ENCODE measurements at places on chromosomes 5 and 9.

DNA sequence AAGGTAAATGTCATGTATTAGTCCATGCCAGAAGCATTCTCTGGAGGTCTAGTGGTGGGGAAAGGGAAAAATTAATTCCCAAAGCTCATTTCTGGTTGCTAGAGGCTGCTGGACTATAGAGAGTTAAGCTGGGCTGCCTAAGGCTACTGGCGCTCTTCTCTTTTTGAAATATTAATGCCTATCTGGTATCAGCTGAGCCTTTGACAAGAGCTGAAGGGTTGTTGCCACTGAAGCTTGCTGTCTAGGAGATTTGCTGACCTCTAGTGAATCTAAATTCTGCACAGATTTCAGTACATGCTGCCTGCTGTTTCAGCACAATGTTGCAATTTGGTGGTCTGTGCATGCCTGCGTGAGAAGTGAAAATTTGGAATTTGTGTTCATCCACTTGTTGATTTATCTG is 29.1 kb upstream of the PLCXD3 start:
- no peak for DNase-seq

GRCh38 chr5:141816598-141817399 is 61.4 kb downstream of the PCDH1 start:
- no peak for DNase-seq

GRCh38 chr5:141402553-141403243 is at the start of gene PCDHGA9:
Gene PCDHGA9, plus strand, starts transcription at chr5:141402778. Its CDS starts 175 bp downstream, at chr5:141402953.
- DNase-seq: no peak

- no peak for DNase-seq
These were observed 15.2 kb downstream of the MAML1 start for GRCh38 chr5:179747811-179748210.

DNA sequence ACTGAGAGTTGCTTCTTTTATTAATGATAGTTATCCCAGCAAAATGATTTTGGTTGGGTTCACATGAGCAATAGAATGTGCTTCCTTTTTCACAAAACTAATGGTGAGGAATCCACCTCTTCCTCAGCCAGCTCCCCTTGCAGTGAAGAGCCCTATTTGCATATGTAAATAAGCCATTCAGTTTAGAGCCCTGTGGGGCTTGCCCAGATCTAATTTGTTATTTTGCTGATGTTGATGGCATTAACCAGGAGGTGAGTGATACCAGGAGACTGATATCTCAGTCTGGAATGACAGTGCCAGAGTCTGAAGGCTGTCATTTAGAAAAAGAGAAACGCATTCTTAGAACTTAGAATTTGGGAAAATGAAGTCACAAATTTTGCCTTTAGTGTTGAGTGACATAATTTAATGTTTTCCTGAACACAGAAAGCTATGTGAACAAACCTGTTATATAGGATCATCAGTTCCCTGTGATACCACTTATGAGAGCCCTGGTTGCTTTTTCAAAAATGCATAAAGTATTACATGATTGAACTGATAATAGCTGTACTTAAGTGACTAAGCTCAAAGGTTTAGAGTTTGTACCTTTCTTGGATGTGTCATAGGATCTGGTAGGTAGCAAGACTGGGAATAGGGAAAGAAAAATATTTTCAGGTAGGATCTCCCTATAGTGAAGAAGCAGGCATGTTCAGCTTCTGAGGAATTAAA is 271.6 kb downstream of the MAST4 start:
- DNase-seq: no peak

DNA sequence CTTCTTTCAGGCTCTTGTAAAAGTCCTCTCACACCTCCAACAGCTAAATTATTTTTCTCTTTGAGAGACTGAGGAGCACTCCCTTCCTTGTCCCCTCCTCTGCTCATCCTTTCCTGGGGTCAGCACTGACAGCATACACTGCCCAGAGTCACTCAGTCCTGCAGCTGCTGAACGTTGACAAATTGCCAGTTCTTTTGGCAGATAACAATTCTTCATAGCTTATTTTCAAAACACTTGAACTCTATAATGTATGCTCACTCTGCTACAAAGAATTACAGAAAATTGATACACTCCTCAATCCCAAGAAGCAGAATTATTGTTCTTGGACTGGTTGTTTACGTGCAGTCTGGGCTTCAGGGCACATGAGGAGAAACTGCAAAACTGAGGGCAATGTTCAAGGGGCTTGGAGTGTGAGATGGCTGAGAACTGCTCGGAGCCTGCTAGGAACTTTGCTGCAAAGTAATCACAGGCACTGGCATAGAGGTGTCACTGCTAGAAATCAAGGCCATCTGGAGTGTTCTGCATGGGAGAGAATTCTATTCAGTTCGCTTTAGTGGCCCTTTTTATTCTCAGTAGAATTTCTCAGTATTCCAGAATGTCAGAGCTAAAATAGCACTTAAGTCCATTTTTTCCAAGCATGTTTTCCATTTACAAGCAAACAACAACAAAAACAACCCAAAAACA is 96.4 kb upstream of the SPOCK1 start:
- no peak for DNase-seq
